ENCODE measurements at places on chromosomes 4 and X. TPM values are rescaled to one million over a fixed set of nuclear protein-coding genes. Genes with fewer than 3 reads are reported as not detected.

GRCh38 chrX:791479-792034, 161.0 kb downstream of the SHOX start:
- peak; percentile 84 for DNase-seq

DNA sequence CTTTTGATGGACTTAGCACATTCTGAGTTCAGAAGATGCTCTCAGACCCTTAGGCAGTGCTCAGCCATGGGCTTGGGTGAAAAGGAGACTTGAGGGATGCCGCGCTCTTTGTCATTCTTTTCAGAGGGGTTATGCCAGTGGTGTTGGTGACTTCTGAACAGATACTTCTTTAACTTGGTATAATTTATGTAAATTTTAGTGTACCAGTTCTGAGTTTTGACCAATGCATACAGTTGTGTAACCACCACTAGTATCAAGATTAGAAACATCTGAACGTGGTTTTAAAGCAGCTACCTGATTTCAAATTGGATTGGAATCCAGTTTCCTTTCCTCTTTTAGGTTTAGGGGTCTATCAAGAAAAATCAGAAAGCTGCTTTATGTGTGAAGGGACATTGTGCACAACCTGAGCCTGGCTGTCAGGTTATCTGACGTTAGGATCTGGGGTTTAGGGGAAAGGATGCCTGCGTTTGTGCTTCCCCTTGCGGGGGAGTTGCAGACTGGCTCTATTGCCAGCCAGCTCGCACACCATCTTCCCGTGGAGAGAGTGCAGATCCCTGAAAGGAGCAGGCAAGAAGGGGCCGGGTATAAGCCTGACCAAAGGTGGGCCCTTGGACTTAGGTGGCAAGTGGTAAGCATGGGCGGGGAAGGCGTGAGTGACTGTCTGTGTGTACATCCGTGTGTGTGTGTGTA, 19.0 kb downstream of the SMS start:
- no peak for DNase-seq

The SLC25A14 gene
- total RNA-seq = 8.3 TPM

The RASSF6 gene
- 0.23 TPM for total RNA-seq

GRCh38 chrX:136538811-136539210, 6.8 kb downstream of the VGLL1 start:
- no peak for DNase-seq

DNA sequence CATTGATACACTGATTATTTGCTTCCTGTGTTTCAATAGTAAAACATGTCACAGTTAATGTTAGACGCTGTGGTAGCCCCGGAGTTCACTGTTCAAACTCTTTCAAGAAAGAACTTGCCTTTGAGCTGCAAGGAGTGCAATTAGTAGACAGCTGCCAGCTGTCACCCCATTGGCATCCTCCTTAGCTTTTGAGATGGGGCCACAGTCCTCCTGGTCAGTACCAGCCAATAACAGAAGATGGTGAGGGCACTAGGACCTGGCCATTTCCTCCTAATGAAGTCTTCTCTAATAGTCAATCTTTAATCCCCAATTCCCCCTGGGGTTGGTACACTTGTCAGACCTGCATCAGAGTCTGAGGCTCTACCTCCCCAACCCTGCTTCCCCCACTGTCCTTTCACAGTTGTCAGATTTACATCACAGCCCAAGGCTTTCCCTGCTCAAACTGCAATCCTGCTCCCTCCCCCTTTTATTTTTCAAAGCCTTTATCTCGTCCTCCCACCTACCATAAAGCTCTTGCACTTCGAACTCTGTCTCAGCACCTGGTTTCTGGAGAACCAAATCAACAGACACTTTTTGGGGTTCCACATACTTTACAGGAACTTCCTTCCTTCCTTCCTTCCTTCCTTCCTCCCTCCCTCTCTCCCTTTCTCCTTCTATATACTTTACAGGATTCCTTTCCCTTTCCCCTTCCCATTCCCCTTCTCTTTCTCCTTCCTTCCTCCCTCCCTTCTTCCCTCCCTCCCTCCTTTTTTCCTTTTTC, 182.0 kb downstream of the RASL11B start:
- no peak for DNase-seq

GRCh38 chr4:2217726-2218125, 24.2 kb downstream of the HAUS3 start:
- no peak for DNase-seq

The DGKK gene
- total RNA-seq = 8.1 TPM
